ENCODE measurements at places on chromosomes 3 and 15.
A peak's percentile ranks its signal among the peaks of the same experiment; 100 is the strongest.

DNA sequence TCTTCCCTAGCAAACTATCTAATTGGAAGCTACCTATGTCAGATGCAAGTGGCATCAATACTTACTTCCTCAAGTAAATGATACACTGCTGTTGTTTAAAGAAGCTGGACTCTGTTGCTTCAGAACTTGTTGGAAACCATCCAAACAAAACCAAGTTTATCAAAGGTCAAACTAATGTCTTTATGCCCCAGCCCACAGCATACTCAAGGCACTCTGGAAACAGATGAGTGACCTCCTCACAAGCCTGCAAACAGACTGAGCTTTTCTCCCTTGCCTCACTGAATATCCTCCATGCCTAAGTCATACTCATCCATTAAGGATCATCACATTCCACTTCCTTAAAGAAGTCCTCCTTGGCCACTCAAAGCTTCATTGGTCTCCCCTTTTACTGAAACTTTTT lies 107.4 kb upstream of the ACP3 start:
- DNase-seq: no peak

GRCh38 chr3:117874028-117874690 lies 1160.5 kb downstream of the IGSF11 start:
- no peak for DNase-seq

- DNase-seq: no peak
These were observed 70.2 kb downstream of the MYRIP start for GRCh38 chr3:39879581-39879980.

DNA sequence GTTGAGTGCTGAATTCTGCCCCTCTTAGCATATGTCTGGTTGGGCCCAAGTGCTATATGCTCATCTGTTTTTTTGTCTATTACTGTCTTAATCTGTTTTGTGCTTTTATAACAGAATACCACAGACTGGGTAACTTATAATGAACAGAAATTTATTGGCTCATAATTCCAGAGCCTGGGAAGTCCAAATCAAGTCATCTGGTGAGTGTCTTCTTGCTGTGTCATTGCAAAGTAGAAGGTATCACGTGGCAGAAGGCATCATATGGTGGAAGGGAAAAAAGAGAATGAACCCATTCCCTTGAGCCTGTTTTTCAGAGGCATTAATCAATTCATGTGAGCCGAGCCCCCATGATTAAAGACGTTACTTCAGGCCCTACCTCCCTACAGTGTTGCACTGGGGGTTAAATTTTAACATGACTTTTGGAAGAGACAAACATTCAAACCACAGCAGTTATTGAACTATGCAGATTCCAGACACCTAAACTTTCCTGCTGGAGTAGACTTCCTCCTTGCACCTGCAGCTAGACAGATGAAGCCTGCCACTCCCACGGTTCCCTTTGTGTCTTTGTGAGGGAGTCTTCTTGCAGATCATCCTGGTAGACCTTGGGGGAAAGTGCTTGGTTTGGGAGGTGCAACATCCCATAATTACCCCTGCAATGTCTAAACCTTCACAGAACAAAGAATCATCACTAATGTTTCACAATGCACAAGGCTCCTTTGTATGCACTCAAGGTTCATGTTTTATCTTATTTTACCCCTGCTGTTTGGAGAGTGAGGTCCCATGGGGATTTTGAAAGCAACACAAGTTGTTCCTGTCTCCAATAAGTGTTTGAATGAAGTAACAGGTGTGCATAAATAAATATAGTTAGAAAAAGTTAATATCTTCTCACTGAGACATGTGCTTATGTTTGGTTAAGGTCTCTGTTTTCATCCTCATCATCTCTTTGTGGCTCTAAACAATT lies 64.7 kb upstream of the XCR1 start:
- no peak for DNase-seq

DNA sequence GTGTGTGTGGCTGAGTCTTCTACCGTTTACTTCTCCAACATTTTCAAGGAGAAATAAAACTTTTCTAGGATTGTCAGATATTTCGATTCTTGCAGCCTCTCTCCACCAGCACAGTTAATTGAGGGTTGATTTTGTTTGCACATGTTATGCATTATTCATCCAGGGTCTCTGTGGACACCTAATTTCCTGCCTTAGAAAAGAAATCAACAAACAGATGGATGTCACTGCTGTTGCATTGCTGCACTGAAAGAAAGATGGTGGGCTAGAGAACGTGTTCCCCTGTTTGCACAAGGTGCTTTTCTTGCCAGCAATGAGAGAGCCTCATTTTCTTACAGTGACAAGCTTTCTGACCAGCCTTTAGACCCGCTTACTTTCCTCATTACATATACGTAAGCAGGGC lies 150.0 kb downstream of the CLSTN2 start:
- no peak for DNase-seq

DNA sequence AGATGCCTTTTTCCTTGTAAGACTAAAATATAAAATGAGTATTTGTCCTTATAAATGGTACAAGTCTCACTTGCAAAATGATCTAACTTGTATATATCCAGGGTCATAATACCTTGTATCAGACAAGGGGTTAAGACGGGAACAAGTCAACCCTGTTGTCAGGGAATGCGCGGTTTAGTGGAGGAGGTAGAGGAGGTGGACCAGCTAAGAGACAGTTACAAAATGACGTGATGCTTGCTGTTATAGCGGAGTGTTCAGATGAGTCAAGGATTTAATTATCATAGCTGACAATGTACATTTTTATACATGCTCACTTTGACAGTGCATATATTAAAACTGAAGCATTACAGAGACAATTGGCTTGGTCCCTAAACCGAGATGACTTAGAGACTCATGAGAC lies 26.8 kb upstream of the KLHL25 start:
- DNase-seq: no peak

DNA sequence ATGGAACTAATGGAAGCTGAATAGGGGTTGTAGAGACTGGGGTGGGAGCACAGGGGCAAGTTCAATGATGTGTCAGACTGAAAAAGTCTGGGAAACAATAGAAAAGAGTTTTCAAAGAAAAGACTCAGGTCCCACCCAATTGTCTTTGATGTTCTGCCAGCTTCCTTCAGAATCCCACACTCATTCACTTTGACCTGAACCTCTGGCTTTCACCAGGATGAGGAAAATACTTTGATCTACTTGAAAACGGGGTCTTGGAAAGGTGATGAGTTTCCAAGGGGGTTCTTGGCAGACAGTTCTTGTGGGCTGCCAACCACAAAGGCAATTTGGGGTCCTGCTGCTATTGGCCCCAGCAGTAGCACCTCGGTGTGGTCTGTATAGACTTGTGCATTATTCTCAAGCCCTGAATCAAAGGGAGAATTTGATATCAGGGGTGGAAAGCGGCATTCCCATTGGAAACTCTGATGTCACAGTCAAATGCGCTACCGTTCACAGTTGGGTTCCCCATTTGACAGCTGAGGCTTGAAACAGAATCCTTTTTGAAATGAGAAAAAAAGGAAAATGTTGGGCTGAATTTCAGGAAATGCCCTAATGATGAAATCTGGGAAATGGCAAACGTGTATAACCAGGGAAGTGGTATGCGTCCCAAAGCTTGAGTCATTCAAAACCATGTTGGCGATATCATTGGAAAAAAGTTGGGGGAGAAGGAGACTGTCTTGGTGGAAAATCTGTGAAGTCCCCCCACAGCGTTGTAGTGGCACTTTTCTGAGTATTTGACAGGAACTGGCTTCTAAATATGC lies 229.2 kb upstream of the LRTM1 start:
- DNase-seq: no peak

GRCh38 chr15:100939791-100940190 lies 20.6 kb downstream of the LRRK1 start:
- DNase-seq: no peak

GRCh38 chr15:93268066-93268465 lies 179.1 kb upstream of the RGMA start:
- DNase-seq: no peak

DNA sequence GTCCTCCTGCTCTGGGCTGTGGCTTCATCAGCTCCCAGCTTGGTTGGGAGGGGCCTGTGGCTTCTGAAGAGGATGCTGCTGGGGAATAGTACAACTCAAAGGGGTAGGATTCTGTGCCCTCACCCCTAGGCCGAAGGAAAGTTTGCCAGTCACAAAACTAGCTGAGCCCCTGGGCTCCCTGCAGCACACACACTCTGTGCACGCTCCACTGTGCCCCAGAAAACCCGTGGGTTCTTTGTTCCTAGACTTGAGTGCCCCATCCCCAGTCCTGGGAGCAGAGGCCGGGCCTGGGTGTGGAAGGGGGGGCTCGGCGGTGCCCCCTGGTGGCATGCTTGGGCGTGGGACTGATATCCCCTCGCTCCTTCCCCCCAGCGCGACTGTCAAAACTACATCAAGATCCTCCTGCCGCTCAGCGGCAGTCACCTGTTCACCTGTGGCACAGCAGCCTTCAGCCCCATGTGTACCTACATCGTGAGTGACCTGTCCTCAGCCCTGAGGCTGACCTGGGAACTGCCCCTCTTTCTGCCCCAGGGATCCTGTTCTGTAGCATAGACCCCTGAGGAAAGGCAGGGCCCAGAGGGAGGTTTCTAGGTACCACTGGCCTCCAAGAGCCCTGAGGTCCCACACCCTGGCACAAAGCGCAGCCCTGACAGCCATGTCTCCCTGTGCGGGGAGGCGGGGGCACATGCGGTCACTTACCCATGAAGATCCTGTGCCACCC lies 14.2 kb downstream of the CIB1 start:
- DNase-seq: peak; percentile 38

DNA sequence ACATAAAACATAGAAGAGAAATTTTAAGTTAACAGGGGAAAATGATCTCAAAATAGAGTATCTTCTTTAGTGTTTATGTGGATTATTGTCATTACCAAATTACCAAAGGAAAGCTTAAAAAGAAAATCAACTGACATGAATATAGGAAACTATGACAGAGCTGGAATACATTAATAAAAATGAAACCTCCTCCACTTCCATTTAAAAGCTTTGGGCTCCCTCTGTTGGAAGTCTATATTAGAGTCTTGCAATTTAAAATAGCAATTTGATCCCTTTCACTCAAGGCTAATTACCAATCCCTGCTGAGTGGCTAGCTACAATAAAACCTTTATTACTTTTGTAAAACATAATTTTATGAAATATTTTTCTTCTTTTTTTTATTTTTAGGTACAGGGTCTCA lies 61.4 kb upstream of the IMPG2 start:
- DNase-seq: no peak

DNA sequence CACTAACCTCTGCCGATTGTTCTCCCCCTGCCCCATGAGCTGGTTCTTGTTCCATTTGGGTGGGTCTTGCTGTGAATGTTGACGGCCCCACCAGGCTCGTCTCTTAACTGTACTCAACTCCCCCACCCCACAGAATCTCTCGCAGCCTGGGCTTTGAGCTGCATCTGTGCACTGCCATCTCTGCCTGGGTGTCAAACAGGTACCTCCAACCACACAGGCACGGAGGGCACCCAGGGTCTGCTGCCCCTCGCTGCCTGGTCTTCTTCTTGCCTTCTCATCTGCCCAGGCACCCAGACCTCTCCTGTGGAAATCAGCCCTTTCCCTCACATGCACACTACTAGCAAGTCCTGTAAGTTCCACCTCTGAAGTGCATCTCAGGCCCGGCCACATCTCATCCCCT lies 10.1 kb downstream of the TLR9 start:
- no peak for DNase-seq

- DNase-seq: no peak
These were observed 57.5 kb upstream of the ACAN start for GRCh38 chr15:88745696-88746095.

DNA sequence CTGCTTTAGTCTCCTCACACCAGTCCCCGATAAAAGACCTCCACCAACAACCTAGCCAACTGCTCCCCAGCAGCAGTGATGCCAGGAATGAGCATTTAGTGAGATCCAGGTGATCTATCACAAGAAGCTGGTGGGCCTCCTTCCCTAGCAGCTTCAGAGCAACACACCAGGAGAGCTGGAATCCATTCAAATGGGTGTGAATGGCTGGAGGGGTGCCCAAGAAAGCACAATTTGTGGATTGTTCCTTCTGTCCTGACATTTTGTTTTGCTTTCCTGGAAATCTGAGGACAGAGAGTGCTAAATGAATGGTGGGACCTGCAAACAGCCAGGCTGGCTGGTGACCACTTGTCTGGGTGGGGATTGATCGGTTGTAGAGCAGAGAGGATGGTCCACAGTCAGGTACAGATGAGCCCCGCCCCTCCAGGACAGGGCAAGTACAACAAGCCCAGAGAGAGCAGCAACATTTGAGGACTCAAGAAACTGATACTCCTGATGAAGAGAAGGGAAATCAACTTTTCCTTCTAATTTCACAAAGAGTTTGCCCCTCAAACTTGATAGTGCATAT lies 316.8 kb downstream of the VPS13C start:
- DNase-seq: no peak

- DNase-seq: no peak
These were observed 65.4 kb downstream of the SEMA5B start for GRCh38 chr3:122962149-122962548.

GRCh38 chr15:38878026-38878425 lies 313.4 kb upstream of the RASGRP1 start:
- DNase-seq: no peak

- DNase-seq: no peak
These were observed 122.3 kb upstream of the NR2E3 start for GRCh38 chr15:71687902-71688508.

GRCh38 chr3:132236701-132237651 lies 80.2 kb upstream of the ACP3 start:
- DNase-seq: no peak

DNA sequence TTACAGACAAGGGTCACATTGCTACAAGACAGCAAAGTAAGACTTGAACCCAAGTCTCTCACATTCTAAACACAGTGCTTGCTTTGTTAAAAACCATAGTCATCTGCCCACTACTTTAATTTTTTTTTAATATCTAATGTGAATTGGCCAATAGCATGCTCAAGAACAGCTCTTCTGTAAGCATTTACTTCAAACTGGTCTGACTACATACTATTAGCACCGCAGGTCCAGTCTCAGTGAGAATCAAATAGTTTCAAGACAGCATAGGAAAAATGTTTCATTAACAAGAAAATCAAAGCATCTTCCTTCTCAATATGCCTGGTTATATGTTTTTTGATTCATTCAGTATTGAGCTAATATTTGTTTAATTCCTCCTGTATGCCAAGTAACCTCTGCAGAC lies 419.9 kb downstream of the ERC2 start:
- DNase-seq: no peak

DNA sequence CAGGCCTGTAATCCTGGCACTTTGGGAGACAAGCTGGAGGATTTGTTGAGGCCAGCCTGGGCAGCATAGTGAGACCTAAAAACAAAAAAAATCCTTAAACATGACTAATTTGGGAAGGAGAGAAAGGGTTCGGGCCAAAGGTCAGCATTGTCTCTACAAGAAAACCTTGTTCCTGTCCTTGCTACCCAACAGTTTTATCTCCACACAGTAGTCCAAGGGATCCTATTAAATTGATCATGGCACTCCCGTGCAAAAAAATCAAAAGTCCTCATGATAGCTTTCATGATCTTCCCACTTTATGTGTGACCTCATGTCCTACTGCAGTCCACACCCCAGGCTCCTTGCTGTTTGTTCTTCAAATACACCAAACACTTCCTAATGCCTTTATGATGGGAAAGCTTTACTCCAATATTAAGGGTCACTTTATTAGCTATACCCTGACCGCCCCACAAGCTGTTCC lies 4.2 kb downstream of the RPL15 start:
- DNase-seq: no peak
